ENCODE measurements at places on chromosomes 7 and 10.

DNA sequence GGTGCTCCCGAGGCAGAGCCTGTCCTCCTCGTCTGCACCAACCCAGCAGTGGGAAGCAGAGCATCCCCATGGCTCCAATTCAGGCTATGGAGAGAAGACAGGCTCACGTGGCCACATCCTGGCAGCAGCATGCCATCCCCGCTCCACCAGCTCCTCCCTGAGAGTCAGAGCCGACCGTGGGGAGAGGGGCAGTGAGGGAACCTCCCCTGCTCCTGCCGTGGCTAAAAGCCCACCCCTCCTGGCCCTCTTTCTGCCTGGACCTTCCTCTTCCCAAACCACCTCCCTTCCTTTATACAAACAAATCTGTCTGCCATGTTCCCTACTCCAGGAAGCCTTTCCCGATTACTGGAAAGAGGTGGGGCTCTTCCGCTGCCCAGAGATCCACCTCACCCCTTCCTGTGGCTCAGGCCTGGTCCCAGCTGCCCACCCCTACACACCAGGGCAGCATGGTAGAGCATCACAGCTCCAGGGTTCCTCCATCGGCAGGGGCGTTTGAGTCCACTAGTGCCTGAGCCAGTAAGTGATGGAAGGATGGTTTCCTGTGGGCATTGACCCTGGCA, 10.8 kb upstream of the AQP1 start:
- DNase-seq = no peak

DNA sequence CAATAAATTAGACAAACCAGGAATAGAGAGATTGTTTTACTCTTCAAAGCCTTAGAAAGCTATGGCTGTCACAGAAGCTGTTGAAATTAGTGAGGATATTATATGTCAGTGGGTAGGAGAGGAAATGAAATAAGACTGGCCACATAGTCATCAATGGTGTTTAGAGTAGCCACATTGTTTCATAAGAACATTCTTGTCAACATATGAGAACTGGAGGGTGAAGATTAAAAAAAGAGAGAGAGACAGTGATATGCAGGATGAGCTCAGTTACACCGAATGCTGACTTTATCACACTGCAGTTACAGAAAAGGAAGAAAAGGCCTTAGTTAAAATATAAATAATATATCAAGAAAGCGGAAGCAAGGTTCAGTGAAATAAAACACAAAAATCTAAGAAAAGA, 412.0 kb downstream of the CNTNAP2 start:
- DNase-seq = peak; percentile 9

- no peak for DNase-seq
Observed at GRCh38 chr10:71611131-71611530, 108.4 kb downstream of the C10orf105 start.

DNA sequence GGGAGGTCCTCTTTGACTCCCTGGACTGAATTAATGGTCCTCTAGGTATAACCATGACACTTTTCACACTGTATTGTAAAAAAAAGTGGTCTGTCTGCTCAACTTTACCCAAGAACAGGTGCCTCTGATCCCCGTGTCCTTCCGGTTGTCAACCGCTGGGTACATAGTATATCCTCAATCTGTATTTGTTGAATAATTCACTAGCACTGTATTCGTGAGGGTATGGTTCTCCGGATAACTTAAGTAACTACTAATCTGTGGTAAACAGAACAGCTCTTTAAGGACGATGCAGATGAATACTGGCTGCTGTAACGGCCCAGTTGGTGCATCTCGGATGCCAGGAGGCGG, 472 bp upstream of the ADAM22 start:
- DNase-seq = no peak

- DNase-seq = no peak
Observed at GRCh38 chr10:90424730-90425129, 433.1 kb downstream of the HTR7 start.

- DNase-seq = peak; percentile 13
Observed at GRCh38 chr7:1123715-1124114, 35.8 kb downstream of the GPER1 start.

DNA sequence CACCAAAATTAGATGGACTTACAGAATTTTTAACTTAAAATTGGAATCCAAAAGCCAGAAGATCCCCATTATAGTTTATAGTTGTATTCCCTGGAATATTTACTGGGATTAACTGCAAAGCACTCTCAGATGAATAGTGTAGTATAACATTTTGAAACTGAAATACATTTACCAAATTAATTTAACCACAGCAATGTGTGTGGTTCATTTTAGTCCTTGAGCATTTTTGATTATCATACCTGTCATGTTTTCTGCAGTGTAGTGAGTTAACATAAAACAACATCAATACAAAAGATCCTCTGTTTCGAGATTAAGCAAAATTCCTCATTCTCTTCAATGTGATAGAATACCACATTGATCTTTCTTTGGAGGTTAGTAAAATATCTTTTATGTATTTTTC, 3.7 kb downstream of the VIM start:
- no peak for DNase-seq

- DNase-seq = peak; percentile 97
Observed at GRCh38 chr7:140517546-140518369, 38.5 kb upstream of the MKRN1 start.

GRCh38 chr7:116876664-116877442, 14.5 kb downstream of the CAPZA2 start:
- DNase-seq = no peak

DNA sequence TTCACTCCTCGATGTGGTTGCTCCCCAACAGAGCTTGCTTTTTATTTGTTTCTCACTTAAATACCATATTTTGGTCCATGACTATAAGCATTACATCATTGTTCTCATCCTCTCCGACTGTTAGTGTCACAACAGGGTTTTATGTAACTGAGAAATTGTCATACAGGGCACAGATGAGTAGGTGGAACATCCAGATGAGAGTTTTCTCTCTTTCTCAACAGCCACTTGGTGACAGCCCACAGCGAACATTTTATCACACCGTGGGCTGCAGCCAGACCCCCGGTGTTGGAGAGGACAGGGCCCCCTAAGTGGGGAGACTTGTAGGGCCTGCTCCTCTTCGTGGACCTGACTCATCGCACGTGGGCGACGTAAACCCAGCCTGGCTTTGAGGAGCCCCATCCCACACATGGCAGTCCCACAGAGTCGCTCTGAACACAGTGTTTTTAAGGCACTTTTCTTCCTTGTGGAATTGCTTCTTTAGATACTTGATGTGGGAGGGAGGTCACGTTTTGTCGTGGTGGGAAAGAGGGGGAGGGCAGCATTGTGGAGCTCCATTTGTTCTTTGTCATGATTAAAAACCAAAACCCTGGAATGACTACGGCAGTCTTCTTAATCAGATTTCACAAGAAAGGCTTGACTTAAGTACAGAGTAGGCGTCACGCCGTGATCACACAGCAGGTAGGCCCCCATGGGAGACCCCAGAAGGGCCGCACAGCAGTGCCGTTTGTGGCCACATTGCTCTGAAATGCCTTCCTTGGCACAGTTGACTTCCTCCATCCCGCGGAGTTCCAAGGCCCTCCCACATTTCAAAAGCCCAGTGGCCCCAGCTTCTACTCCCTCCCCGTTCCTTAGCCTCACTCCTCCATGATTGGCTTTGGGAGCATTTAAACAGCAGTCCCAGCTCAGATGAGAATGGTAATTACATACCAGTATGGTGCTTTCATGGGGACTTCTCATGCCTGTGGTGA, 220.6 kb downstream of the CCDC3 start:
- DNase-seq = no peak

DNA sequence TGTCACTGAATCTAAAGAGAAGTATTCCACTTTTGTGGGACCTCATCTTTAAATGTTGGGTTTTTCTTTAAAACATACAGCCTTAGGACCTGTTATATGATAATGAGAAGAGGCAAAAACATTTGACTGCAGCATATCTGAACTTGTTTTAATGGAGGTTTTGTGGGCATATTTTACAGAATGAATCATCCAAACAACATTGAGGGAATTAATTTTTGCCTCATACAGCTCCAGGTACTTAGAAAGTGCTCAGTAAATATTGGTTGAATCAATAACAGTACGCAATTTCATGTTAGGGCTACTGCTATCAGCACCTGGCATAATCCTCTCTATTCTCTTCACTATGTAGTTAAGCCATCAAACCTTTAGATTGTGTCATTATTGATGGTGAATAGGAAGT, 115.9 kb downstream of the MALRD1 start:
- no peak for DNase-seq

DNA sequence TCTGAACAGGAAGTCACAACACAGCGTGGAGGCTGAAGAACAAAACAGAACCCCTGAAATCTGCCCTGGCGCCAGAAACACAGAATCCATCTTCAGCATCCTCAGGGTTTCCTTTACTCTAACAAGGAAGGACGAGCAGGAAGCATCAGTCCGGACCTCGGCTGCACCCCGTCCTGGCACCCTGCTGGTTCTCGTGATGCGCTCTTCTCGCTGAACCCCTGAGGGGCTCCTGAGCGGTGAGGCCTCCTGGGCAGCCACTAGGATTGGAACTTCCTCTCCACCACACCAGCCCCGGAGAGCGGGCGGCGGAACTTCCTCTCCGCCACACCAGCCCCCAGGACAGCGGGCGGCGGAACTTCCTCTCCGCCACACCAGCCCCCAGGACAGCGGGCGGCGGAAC, 461.9 kb downstream of the PTPRN2 start:
- DNase-seq = no peak

DNA sequence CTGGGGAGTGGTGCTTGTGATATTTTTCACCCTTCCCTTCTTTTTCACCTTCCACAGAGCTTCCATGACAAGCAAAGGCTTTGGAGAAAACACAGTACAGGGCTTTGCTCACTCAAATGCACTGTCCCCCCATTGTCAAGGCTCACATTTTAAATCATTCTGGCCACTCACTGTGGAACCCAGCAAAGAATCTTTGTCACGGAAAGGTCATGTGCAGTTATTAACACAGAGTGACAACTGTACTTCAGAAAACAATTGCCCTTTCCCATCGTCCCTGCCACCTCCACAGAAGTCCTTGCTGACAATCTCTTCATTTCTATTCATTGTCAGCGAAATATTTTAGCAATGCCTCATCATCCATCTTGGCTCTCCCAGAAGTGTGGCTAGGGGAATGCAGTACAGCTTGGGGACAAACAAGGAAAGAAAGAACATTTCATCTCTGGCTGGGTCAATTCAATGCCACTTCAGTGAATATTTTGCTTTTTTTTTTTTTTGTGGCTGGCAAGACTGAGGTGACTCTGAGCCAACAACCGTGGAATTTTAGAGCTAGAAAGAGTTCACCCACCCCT, 851.0 kb downstream of the KCNMA1 start:
- DNase-seq = no peak

DNA sequence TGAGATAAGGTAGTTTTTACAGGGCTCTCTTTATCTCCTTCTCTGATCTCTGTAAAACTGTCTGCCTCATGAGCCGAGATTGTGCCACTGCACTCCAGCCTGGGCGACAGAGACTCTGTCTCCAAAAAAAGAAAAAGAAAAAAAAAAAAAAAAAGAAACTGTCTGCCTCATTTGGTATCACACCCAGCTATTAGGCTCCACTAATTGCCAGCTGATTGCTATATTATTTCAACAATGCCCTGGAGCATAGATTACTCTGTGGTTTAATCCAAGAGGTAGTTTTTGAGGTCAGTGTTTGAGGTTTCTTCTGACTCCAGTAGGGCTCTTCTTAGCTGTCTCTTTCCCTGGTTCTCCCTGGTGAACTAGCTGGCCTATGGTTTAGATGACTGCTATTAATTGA, 268.1 kb upstream of the PLPP4 start:
- DNase-seq = no peak

- no peak for DNase-seq
Observed at GRCh38 chr10:17427201-17427600, 27.2 kb downstream of the ST8SIA6 start.

- no peak for DNase-seq
Observed at GRCh38 chr10:89182894-89183293, 24.2 kb downstream of the CH25H start.

GRCh38 chr10:112827951-112828350, 122.1 kb upstream of the TCF7L2 start:
- no peak for DNase-seq

DNA sequence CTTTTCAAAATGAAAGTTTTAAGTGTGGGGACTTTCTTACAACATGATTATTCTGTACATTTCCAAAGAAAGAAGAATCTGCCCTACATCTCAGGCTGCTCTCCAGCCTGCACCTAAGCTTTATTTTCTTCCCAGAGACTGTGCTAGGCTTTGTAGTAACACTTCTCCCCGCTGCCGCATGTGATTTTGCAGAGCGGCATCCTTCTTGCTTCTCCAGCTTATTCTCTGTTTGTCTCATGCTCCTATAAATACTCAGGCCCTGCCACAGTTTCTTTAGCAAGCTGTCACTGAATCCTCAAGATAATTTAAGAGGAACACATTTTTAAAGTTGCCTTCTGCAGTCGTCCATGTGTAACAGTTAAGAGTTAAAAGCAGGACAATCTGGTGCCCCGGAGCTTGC, 53.5 kb downstream of the INSYN2A start:
- no peak for DNase-seq

DNA sequence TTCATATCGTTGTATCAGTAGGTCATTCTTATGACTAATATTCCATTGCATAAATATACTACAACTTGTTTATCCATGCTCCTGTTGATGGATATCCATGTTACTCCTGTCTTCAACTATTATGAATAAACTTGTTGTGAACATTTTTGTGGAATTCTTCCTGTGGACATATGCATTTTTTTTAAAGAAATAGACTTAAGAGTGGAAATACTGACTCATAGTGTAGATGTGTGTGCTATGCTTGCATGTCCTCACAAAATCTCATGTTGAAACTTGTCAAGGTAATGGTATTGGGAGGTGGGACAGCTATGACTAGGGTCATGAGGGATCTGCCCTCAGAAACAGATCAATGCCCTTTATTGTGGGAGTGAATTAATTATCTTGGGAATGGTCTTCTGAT, 240.5 kb upstream of the PRSS58 start:
- peak; percentile 64 for DNase-seq

- DNase-seq = no peak
Observed at GRCh38 chr7:55590517-55591281, 18.4 kb upstream of the VOPP1 start.

GRCh38 chr7:65381742-65382141, 8.1 kb downstream of the ZNF92 start:
- no peak for DNase-seq

DNA sequence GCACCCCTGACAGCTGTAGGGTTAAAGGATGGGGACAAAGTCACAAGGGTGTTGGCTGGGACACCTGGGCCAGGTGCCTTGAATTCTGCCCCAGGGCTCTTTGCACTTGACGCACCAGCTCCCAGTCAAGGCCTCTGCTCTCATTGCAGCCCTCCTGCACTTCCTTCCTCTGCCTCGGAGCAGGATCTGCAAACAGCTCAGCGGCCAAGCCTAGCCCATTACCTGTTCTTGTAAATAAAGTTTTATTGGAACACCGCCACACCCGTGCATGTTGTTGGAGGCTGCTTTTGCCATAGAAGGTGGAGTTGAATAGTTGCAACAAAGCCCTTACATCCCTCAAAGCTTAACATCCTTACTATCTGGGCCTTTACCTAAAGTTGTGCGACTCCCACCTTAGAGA, 483.8 kb upstream of the FOXK1 start:
- no peak for DNase-seq

DNA sequence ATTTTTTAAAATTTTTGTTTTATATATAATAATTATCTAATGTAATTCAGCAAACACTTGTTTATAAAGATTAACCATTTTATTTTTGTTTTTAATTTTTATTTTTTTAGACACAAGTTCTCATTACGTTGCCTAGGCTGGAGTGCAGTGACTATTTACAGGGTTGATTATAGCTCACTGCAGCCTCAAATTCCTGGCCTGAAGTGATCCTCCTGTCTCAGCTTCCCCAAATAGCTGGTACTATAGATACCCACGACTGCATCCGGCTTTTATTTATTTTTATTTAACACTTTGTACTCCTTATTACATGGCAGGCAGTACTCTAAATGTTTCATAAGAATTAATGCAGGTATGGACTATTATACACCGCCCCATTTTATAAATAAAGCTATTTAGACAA, 288.7 kb downstream of the MDFIC start:
- DNase-seq = no peak
